IMR-90 (cell line): ENCODE measurements at places on chromosomes 3 and 15. TPM values are rescaled to one million over a fixed set of nuclear protein-coding genes. Genes with fewer than 3 reads are reported as not detected.
A peak's percentile ranks its signal among the peaks of the same experiment; 100 is the strongest.

The NAA80 gene
- total RNA-seq: 3.1 and 5.0 TPM in 2 replicates

The MME gene
- total RNA-seq: 19.4 and 22.8 TPM in 2 replicates

DNA sequence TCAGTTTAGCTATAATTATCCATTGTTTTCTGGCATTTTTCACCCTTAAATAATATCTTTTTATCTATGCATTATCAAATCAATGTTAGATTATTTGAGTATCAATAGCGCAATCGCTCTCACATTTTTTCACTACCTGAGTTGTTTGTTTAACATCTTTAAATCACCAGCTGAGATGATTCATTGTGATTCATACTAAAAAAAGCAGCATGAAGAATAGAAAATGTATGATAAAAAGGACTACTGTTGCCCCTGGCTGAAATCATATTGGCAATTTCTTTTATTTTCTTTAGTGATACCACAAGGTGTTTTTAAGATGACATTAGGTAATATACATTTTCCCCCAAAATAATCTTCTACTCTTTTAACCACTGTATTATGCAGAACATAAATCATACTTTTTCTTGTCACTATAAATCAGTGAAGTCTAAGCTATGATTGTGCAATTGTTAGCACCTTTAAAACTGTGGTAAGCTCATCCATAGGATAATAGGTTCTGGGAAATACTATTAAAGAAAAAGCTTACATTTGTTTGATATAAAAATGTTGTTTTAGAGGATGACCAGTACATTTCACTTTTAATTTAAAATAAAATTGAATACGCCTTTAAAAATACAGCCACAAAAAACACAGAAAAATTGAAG lies 889.1 kb downstream of the NAALADL2 start:
- DNase-seq: peak; percentile 26

DNA sequence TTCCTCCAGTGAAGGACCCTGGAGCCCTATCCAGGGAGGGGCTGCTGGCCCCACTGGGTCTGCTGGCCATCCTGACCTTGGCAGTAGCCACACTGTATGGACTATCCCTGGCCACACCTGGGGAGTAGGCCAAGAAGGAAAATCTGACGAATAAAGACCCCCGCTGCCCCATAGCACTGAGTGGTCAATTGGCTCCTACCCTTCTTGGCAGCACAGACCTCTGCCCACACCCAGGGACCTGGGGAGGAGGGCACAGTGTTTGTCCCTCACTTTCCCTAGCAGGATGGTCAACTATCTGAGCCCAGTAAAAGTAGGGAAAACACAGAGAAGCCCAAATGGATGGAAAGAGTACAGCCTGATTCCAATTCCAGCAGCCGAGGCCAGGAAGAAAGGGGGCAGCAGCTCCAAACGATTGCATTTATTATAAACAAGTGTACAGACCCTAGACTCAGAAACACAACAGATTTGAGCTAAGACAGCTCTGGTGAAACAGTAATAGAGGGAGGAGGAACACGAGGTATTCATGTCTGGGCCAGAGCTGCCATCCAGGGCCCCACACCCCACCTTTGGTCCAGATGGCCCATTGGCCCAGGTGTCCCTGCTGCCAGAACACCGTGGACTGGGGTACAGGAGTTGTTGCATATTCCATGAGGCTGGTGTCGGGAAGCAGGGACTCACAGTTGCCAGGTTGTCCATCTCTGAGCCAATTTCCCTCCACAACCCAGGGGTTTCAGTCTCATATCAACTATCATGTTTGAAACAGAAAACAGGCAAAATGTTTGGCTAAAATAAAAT lies 21.1 kb downstream of the ATRIP start:
- DNase-seq: no peak

GRCh38 chr3:42608581-42608980 lies 8.1 kb downstream of the NKTR start:
- DNase-seq: peak; percentile 21

The C3orf49 gene
- total RNA-seq: not detected in 2 replicates

The PP2D1 gene
- total RNA-seq: not detected in 2 replicates

DNA sequence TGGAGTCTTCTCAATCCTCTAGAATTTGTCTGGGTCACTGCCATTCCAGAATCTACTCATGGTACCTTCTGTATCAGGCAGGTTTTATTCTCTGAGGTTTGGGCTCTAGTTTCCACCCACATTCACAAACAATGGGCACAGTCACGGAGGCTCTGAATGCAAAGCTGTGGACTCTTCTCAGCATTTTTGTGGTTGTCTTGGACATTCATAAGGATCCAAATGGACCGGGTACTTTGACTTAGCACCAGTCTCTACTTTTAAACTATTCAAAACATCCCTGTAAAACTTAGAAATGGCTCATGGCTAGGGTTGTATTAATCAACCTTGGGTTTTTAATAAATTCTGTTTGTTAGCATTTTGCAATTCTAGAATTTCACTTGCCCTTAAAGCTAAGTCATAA lies 277.9 kb upstream of the THBS1 start:
- DNase-seq: no peak

DNA sequence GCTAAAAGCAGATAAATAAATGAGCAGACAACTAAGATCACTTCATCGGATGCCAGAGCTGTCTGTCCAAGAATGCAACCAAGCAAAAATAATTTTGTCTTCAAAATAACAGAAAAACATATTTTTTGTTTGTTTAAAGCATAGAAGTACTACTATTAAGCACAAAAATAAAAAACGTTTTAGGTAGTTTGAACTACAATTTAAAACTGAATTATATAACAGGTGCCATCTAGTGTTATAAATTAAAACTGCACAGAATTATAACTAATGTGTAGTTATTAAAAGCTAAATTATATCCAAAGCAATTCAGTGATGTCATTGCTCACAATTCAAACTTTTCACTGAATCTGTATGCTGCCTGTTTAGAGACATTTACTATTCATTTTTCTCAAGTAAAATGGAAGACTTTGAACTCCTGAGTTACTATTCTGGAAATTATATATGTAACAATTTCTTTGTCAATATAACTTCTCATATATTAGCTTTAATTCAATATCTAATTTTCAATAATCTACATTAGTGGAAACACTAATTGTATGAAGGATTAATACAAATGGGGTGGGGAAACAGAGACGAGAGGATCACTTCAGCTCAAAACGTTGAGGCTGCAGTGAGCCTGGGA lies 29.5 kb downstream of the LINS1 start:
- peak; percentile 23 for DNase-seq

DNA sequence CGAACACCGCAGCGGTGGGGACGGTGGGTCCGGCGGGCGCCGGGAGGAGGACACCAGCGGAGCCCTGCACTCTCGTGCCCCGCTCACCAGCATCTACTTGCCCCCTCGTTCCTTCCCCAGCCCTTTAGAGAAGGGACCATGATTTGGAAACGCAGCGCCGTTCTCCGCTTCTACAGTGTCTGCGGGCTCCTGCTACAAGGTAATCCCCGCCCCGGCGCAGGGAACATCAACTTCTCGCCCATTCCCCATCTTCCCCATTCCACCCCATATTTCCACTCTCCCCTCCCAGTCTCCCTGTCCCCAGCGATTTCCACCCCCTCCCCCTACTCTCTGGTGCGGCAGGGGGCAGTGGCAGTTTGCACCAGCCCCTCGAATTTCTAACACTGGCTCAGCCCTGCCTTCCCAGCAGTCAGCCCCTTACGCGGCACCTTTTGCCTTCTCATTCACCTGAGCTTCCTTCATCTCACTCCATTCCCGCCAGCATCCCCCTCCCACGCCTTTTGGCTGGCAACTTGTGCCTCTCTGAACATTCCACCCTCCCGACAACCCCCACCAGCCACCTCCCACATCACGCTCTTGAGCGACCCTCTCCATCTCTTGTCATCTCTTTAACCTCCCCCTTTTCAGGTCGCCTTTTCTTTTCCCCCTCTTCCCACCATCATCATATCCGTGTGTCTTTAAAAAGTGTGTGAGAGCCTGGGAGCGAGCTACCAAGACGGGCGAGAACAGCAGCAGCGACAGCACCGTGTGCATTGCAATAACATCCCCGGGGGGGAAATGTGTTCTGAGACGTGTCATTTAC lies 882 bp downstream of the CADM2 start:
- DNase-seq: no peak

The MELTF gene
- 0.18 and 0.28 TPM in 2 replicates for total RNA-seq

DNA sequence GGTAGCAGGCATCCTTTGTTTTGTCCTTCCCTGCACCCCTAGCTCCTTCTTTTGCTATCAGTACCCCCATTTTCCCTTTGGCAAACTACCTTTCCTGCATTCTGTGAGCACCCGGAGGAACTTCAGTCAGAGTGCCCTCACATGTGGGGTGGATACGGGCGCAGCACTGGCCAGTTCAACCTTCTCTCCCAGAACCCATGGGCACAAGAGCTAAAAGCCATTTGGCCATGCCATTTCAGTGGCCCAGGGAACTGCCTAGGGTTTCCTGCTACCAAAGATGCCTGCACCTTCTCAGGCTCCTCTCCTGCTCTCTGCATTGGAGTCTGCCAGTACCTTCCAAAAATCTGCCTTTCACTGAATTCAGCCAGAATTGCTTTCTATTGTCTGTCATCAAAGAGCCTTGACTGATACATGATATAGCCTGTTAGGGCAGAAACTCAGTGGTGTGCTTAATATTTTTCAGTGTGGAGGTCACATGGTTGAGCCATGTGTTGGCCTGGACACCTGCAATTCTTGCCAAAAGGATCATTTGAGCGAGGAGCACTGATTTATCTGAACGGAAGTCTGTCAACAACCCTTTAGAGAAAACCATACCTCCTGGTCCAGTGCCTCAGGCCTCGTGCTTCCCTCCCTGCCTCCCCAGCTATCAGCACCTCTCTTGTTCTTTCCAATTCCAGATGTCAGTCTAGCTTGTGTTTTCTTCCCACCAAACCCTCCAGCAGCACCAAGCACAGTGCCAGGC lies 27.0 kb upstream of the HHATL start:
- DNase-seq: no peak

The DNAJB8 gene
- total RNA-seq: not detected in 2 replicates

GRCh38 chr3:152203652-152204051 lies 65.1 kb upstream of the MBNL1 start:
- DNase-seq: peak; percentile 28

- DNase-seq: no peak
Measured at GRCh38 chr3:32872487-32873382, 54.9 kb downstream of the TRIM71 start.
